ENCODE measurements at places on chromosomes 5 and 9. TPM values are rescaled to one million over a fixed set of nuclear protein-coding genes. Genes with fewer than 3 reads are reported as not detected.

PCDHB11 gene
- 0.85 TPM for total RNA-seq

PKD2L2 gene
- total RNA-seq, result 0.38 TPM

CTNNA1 gene
- total RNA-seq, result 457 TPM

SLC6A3 gene
- not detected for total RNA-seq

GPR150 gene
- total RNA-seq, result 2.5 TPM

IGIP gene
- 16.9 TPM for total RNA-seq

LSM11 gene
- 4.8 TPM for total RNA-seq

All from regular cardiac myocyte (primary cell).